ENCODE measurements at places on chromosomes 7 and 10. TPM values are rescaled to one million over a fixed set of nuclear protein-coding genes. Genes with fewer than 3 reads are reported as not detected.

GRCh38 chr10:34454590-34455261, 360.4 kb downstream of the PARD3 start:
- no peaks in the 10 kb centered on the region for H3K36me3 ChIP-seq
- no peak overlapping the region for H3K27ac ChIP-seq
- peaks cover 5% of the 10 kb centered on the region for H3K4me1 ChIP-seq
- peak; percentile 73 for DNase-seq
- no peak overlapping the region for H3K4me3 ChIP-seq

DNA sequence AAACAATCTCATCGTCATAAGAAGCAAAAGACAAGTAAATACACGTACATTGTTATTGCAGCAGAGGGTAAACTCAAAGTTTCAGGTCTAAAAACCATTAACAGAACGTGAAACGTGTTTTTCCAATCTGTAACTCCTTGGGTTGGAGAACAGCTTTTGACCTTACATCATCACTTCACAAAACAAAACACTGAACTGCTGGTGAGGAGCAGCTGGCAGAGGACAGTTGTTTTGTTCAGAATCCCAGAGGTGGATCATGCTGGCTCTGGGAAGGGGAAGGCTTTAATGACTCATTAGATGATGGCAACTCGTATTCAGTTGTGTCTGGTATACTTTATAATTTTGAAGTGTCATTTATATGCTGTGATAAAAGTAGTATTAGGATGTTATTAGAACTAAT, 923.0 kb upstream of the CELF2 start:
- no peak overlapping the region for H3K4me3 ChIP-seq
- no peaks in the 10 kb centered on the region for H3K36me3 ChIP-seq
- peak; percentile 30 for DNase-seq
- peaks cover 5% of the 10 kb centered on the region for H3K4me1 ChIP-seq
- no peaks in the 10 kb centered on the region for H3K27me3 ChIP-seq
- H3K27ac ChIP-seq, result no peak overlapping the region

- H3K4me3 ChIP-seq, result no peak overlapping the region
- H3K4me1 ChIP-seq, result no peaks in the 10 kb centered on the region
- no peak overlapping the region for H3K27ac ChIP-seq
- H3K36me3 ChIP-seq, result no peaks in the 10 kb centered on the region
- no peaks in the 10 kb centered on the region for H3K27me3 ChIP-seq
Measured at GRCh38 chr7:84845971-84846370, 340.9 kb downstream of the SEMA3D start.

- H3K4me3 ChIP-seq, result no peak overlapping the region
- no peaks in the 10 kb centered on the region for H3K36me3 ChIP-seq
- peak; percentile 39 for DNase-seq
- no peak overlapping the region for H3K27ac ChIP-seq
Measured at GRCh38 chr10:113704637-113705343, 25.1 kb downstream of the CASP7 start.

DNA sequence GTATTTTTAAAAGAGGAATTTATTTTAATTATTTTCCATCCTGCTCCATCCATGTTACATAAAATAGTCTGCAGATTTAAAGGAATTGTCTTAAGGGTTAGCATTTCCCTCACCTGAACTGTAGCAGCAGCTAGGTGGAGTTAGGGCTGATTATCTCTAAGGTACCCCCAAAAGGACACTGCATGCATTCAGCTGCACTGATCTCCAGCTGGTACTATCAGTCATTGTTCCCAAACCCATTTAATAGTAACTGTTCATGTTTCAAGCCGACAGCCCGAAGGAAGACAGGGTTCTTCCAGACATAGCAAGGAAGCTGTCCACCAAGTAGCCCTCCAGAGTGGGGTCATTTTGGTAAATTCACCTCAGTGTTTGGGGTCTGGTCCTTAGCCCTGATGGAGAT, 48.7 kb downstream of the FAM171A1 start:
- peaks cover 13% of the 10 kb centered on the region for H3K4me1 ChIP-seq
- peak overlapping the region; percentile 27 for H3K27ac ChIP-seq
- DNase-seq, result no peak
- H3K36me3 ChIP-seq, result no peaks in the 10 kb centered on the region
- no peak overlapping the region for H3K4me3 ChIP-seq

- H3K27ac ChIP-seq, result no peak overlapping the region
- H3K27me3 ChIP-seq, result no peaks in the 10 kb centered on the region
- no peak for DNase-seq
- no peaks in the 10 kb centered on the region for H3K4me1 ChIP-seq
- H3K36me3 ChIP-seq, result no peaks in the 10 kb centered on the region
- H3K4me3 ChIP-seq, result no peak overlapping the region
Measured at GRCh38 chr7:94335586-94335985, 59.1 kb upstream of the COL1A2 start.

GRCh38 chr7:117157241-117158209, 165.3 kb downstream of the WNT2 start:
- no peak overlapping the region for H3K4me3 ChIP-seq
- no peak for DNase-seq

The SPDYE9 gene
- not detected for total RNA-seq

The CH25H gene
- total RNA-seq, result not detected

The SLC39A12 gene
- total RNA-seq, result 0.21 TPM

Data from cardiac muscle cell (in vitro differentiated cells and primary cell).